ENCODE measurements at places on chromosomes 13 and 19.

GRCh38 chr19:55442372-55442961, 633 bp downstream of the SHISA7 start:
- DNase-seq: no peak

GRCh38 chr13:61294467-61295191, 121.0 kb downstream of the PCDH20 start:
- DNase-seq: no peak

DNA sequence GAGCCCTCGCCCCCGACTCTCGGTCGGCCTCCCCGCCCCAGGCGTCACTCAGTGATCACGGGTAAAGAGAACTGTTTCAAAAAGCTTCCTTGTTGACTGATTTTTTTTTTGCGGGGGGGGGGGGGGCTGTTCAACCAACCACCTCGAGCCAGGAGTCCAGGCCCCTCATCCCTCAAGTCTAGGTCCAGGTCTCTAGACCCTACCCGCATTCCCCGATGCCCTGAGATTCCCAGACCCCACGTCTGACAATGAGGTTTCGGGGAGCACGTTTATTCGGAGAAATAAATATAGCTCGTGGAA, 4.3 kb downstream of the HRC start:
- DNase-seq: no peak

- DNase-seq: peak; percentile 86
These were observed 5.7 kb downstream of the REX1BD start for GRCh38 chr19:18594096-18594823.

- no peak for DNase-seq
These were observed at the start of gene TDRD12 for GRCh38 chr19:32719611-32720059. TSS of gene TDRD12 (plus strand) at chr19:32719767. CDS start at chr19:32720073, 306 bp downstream.

- peak; percentile 83 for DNase-seq
These were observed 10.2 kb downstream of the PPP2R1A start for GRCh38 chr19:52200044-52200443.
